ENCODE measurements at places on chromosomes 11 and 22.
A peak's percentile ranks its signal among the peaks of the same experiment; 100 is the strongest.

DNA sequence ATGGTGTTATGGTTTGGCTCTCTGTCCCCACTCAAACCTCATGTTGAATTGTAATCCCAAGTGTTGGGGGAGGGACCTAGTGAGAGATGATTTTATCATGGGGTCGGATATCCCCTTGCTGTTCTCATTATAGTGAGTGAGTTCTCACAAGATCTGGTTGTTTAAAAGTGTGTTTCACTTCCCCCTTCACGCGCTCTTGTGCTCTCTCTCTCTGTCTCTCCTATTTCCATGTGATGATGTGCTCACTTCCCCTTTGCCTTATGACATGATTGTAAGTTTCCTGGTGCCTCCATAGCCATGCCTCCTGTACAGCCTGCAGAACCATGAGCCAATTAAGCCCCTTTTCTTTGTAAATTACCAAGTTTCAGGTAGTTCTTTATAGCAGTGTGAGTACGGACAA lies 765.1 kb downstream of the KCNA4 start:
- DNase-seq: no peak

- DNase-seq: no peak
Observed at GRCh38 chr11:125062931-125063428, at the start of gene SLC37A2. Gene SLC37A2, plus strand, starts transcription at chr11:125063305. Its CDS starts 63 bp downstream, at chr11:125063368.

GRCh38 chr22:49233507-49234100 lies 594.1 kb downstream of the BRD1 start:
- no peak for DNase-seq

DNA sequence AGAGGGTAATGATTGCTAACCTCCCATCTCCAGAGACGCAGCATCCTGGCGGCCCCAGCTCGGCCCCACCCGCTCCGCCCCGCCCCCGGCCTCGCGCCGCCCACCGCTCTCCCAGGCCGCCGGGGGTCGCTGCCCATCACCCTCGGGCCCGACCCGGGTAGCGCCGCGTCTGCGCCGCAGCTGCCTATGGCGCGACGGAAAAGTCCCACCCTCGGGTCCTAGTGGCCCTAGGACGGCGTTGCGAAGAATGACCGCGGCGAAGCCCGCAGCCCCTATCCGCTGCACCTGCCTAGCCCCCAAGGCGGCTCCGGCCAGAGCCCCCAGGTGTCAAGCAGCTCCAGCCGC lies 457 bp downstream of the CPSF7 start:
- DNase-seq: peak; percentile 38

GRCh38 chr11:130370845-130371590 lies 56.3 kb upstream of the ZBTB44 start:
- no peak for DNase-seq

DNA sequence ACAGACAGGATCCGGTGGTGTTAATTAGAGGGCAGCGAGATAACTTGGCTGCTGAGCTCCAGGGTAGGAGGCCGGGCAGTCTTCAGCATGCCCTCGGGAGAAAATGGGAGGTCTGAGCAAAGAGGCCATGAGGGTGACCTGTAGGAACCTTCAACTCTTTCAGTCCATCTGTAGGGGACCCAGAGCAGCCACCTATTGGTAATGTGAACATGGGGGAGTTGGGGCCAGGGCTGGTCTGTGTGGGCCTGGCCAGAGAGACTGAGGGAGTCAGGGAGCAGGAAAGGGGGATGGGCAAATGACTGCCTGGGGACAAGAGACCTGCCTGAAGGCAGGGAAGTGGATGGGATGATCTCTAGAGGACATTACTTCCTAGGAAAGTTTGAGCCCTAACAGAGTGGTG lies 101.0 kb upstream of the NNMT start:
- DNase-seq: no peak

DNA sequence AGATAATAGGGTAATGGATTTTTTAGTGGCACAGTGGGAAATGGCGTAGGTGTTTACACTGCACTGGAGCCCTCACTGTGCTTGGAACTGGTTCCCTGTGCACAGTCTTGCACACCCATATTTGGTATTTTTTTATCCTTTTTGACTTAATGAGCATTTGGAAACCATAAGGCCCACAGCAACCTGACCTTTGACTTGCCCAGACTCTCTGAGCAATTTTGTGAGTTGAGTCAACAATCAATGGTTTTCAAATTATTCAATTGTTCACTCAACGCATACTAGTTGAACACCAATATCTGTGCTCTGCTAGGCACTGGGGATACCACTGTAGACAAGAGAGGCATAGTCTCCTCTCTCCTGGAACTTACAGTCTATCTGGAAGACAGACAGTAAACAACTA lies 14.3 kb downstream of the CD44 start:
- DNase-seq: no peak

GRCh38 chr22:41925783-41926460 lies 684 bp downstream of the TNFRSF13C start:
- DNase-seq: peak; percentile 42

- DNase-seq: no peak
Observed at GRCh38 chr11:96037405-96037949, 113.6 kb upstream of the MTMR2 start.

- no peak for DNase-seq
Observed at GRCh38 chr11:128518493-128519207, 68.7 kb downstream of the ETS1 start.
